CD4-positive, alpha-beta memory T cell (primary cell): ENCODE measurements at places on chromosomes 13 and 19. TPM values are rescaled to one million over a fixed set of nuclear protein-coding genes. Genes with fewer than 3 reads are reported as not detected.

GRCh38 chr13:73061876-73062275 is 3.1 kb downstream of the KLF5 start:
- H3K27ac ChIP-seq: no peak overlapping the region
- H3K27me3 ChIP-seq: peaks cover 3% of the 10 kb centered on the region
- peaks cover 19% of the 10 kb centered on the region for H3K4me1 ChIP-seq
- DNase-seq: no peak

DNA sequence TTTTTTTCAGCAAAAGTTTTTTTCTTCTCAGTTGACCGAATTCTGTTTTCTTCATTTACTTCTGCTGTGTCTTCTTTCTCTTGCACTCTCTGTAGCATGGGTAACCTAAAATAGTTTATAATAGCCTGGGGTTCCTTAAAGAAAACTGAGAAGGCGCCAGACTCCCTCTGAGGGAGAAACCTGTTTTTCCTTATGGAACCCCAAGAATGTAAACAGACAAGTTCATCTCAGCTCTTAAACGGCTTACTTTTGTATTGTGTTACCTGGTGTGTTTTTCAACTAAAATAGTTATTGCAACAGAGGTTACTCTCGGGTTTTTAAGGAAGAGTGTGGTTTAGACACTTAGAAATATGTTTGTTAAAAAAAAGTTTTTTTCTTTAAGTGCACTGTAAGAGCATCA is 23.8 kb upstream of the TM9SF2 start:
- H3K27me3 ChIP-seq: no peaks in the 10 kb centered on the region
- H3K36me3 ChIP-seq: no peaks in the 10 kb centered on the region
- H3K4me1 ChIP-seq: no peaks in the 10 kb centered on the region
- no peak overlapping the region for H3K27ac ChIP-seq
- no peak for DNase-seq

GRCh38 chr13:30985637-30986205 is 53.3 kb downstream of the TEX26 start:
- no peaks in the 10 kb centered on the region for H3K36me3 ChIP-seq
- H3K27ac ChIP-seq: no peak overlapping the region
- H3K27me3 ChIP-seq: no peaks in the 10 kb centered on the region
- H3K4me1 ChIP-seq: no peaks in the 10 kb centered on the region

DNA sequence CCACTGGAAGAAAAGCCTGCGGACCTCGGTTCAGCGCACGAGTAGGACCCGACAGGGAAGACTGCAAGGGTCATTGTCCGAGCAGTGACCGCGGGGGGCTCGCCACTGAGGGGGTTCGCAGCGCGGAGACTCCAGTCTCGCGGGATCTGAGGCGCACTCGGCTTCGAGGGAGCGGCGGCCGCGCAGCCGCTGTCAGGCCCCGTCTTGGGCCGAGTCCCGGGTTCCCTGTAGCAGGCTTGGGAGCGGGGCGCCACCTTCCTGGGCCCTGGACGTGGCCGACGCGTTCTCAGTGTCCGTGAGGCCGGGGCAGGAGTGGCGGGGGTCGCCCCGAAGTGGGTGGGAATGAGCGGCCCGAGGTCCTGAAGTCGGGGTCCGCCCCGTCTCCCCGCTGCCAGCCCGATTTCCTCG is 474 bp upstream of the FAM174C start:
- H3K27me3 ChIP-seq: no peaks in the 10 kb centered on the region
- H3K4me3 ChIP-seq: peak overlapping the region; percentile 87
- H3K27ac ChIP-seq: peak overlapping the region; percentile 93
- peaks cover 55% of the 10 kb centered on the region for H3K36me3 ChIP-seq
- peaks cover 67% of the 10 kb centered on the region for H3K4me1 ChIP-seq
- peak; percentile 39 for DNase-seq

- no peak overlapping the region for H3K4me3 ChIP-seq
- no peak overlapping the region for H3K27ac ChIP-seq
- no peaks in the 10 kb centered on the region for H3K27me3 ChIP-seq
- no peaks in the 10 kb centered on the region for H3K4me1 ChIP-seq
Measured at GRCh38 chr13:88862095-88862620, 1191.0 kb downstream of the SLITRK5 start.

- H3K4me3 ChIP-seq: no peak overlapping the region
- H3K36me3 ChIP-seq: no peaks in the 10 kb centered on the region
- H3K4me1 ChIP-seq: no peaks in the 10 kb centered on the region
- H3K27ac ChIP-seq: no peak overlapping the region
- H3K27me3 ChIP-seq: no peaks in the 10 kb centered on the region
Measured at GRCh38 chr19:373391-374182, 29.0 kb upstream of the MIER2 start.

DNA sequence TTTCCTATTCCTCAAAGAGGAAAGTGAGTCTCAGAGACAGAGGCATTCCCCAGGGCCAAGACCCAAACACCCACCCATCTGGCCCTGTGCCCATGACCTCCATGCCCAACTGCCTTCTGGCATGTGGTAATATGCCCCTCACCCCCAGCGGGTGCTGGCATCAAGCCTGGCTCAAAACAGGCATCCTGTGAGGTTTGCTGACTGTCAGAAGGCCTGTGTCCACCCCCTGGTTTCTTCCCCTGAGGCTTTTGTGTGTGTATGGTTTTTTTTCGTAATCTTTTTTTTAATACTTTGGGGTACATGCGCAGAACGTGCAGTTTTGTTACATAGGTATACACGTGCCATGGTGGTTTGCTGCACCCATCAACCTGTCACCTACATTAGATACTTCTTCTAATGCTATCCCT is 7.6 kb upstream of the KANK2 start:
- no peak for DNase-seq
- H3K4me1 ChIP-seq: no peaks in the 10 kb centered on the region
- no peak overlapping the region for H3K27ac ChIP-seq
- no peaks in the 10 kb centered on the region for H3K36me3 ChIP-seq

DNA sequence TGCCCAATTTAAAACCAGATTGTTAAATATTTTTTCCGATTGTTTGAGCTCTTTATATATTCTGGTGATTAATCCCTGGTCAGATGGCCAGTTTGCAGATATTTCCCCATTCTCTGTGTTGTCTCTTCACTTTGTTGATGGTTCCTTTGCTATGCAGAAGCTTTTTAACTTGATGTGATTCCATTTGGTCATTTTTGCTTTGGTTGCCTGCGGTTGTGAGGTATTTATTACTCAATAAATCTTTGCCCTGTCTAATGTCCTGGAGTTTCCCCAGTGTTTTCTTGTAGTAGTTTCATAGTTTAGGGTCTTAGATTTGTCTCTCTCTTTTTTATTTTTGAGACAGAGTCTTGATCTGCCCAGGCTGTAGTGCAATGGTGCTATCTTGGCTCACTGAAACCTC is 23.8 kb upstream of the LMO7 start:
- no peak overlapping the region for H3K27ac ChIP-seq
- no peaks in the 10 kb centered on the region for H3K4me1 ChIP-seq
- no peaks in the 10 kb centered on the region for H3K36me3 ChIP-seq
- H3K4me3 ChIP-seq: no peak overlapping the region

DNA sequence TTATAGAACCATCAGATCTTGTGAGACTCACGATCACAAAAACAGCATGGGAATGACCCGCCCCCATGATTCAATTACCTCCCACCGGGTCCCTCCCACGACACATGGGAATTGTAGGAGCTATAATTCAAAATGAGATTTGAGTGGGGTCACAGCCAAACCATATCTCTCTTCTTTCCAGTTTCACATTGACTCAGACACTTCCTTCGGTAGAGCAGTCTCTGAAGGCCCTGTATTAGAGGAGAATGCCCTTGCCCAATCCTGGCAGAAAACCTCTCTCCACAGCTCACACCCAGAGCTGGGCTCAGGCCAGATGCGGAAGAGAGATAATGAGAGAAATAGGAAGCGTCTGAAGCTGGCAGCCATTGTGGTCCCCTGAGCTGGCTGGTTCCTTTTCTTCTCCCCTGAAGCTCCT is 72.4 kb upstream of the CLDN10 start:
- H3K27me3 ChIP-seq: no peaks in the 10 kb centered on the region
- no peaks in the 10 kb centered on the region for H3K4me1 ChIP-seq
- no peaks in the 10 kb centered on the region for H3K36me3 ChIP-seq
- H3K27ac ChIP-seq: no peak overlapping the region
- no peak overlapping the region for H3K4me3 ChIP-seq

DNA sequence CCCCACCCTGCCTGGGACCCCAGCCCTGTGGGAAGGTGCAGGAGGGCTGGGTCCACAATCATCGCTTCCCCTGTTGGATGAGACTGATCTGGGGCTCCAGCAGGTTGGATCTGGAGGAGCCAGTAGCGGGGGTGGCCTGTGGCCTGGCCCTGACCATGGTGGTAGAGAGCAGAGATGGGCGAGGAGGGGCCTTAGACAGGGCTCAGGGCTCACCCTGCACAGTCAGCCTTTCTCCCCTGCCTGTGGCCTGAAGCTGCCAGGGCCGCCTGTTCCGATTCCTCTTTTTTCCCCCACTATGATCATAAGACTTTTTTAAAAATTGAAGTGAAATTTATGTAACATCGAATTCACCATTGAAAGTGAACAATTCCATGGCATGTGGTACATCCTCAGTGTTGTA is 18.2 kb downstream of the SIN3B start:
- H3K27ac ChIP-seq: no peak overlapping the region
- H3K27me3 ChIP-seq: no peaks in the 10 kb centered on the region
- no peaks in the 10 kb centered on the region for H3K4me1 ChIP-seq
- H3K36me3 ChIP-seq: peaks cover 67% of the 10 kb centered on the region

- H3K36me3 ChIP-seq: no peaks in the 10 kb centered on the region
- H3K4me1 ChIP-seq: no peaks in the 10 kb centered on the region
- H3K4me3 ChIP-seq: no peak overlapping the region
- H3K27me3 ChIP-seq: no peaks in the 10 kb centered on the region
- H3K27ac ChIP-seq: no peak overlapping the region
- DNase-seq: no peak
Measured at GRCh38 chr13:59766236-59766635, 397.5 kb downstream of the DIAPH3 start.

GRCh38 chr13:37144661-37145060 is 39.2 kb upstream of the CSNK1A1L start:
- DNase-seq: no peak
- H3K36me3 ChIP-seq: no peaks in the 10 kb centered on the region
- no peaks in the 10 kb centered on the region for H3K4me1 ChIP-seq
- no peak overlapping the region for H3K4me3 ChIP-seq

GRCh38 chr19:53868892-53869804 is 1.5 kb downstream of the MYADM start:
- H3K36me3 ChIP-seq: peaks cover 7% of the 10 kb centered on the region
- peak; percentile 89 for DNase-seq

GRCh38 chr19:33878030-33878544 is 81.4 kb downstream of the KCTD15 start:
- no peaks in the 10 kb centered on the region for H3K4me1 ChIP-seq
- no peak overlapping the region for H3K27ac ChIP-seq
- DNase-seq: no peak
- H3K27me3 ChIP-seq: no peaks in the 10 kb centered on the region
- H3K4me3 ChIP-seq: no peak overlapping the region

DNA sequence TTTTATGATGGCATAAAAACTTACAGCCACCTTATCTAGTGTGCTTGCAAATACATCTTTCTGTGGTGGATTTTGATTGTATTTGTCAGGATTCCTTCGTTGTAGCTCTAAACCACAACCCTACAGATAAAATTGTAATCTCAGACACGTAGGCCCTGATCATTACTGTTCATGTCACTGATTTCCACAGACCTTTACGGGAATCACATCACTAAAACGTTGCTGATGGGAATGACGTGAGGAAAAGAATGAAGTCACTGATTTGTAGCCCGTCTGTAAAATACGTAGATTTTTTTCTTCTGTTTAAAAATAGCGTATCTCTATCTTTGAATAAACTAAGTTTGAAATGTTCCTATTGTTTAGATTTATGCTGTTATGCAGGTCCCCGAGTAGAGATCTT is 399.2 kb downstream of the MYO16 start:
- no peak overlapping the region for H3K4me3 ChIP-seq
- no peaks in the 10 kb centered on the region for H3K36me3 ChIP-seq
- no peaks in the 10 kb centered on the region for H3K4me1 ChIP-seq

- no peak overlapping the region for H3K4me3 ChIP-seq
- no peaks in the 10 kb centered on the region for H3K27me3 ChIP-seq
- peaks cover 55% of the 10 kb centered on the region for H3K36me3 ChIP-seq
- DNase-seq: no peak
- H3K4me1 ChIP-seq: no peaks in the 10 kb centered on the region
Measured at GRCh38 chr19:47492137-47492533, 8.1 kb upstream of the KPTN start.

DNA sequence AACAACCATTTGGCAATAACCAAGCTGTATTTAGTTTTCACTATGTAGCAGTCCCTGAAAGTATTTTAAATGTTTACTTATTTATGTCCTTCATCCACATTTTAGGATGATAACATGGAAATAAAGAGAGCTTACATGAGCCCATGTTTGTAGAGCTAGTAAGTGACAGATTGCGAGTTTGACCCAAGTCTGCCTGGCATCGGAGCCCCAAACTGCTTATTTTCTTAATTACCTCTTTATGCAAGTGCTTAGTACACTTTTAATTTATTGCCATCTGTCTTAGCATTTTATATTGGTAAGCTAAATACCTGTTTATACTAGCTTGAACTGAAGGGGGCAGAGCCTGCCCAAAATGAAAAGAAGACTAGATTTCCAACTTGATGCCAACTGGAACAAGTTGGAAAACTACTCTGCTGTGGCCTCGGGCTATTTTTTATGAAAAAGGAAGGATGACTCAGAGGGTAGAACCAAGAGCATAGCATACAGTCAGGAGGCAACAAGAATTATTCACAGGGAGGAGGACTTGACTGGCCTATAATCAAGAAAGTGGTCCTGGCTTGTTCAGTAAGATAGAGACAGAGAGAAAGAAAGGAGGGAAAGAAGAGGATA is 150.2 kb downstream of the NDFIP2 start:
- no peaks in the 10 kb centered on the region for H3K27me3 ChIP-seq
- H3K4me3 ChIP-seq: no peak overlapping the region
- no peaks in the 10 kb centered on the region for H3K4me1 ChIP-seq
- no peak for DNase-seq

GRCh38 chr13:59690857-59691500 is 472.7 kb downstream of the DIAPH3 start:
- H3K27me3 ChIP-seq: no peaks in the 10 kb centered on the region
- no peaks in the 10 kb centered on the region for H3K36me3 ChIP-seq
- no peaks in the 10 kb centered on the region for H3K4me1 ChIP-seq
- no peak overlapping the region for H3K4me3 ChIP-seq

DNA sequence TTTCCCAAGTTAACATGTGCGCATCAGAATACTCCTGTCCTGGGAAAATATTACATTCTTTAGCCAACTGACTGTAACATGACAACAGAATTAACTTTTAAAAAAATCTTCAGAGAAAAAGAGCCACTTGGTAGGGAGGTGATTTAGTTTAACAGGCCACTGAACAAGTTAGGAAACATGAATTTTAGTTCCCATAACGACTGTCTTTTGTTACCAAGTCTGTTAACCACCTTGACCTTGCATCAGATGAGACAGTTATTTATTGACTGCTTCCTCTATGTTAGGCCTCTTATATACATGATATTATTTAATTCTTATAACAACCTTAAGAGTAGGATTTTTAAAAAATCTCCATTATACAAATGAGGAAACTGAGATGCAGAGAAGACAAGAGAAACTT is 268.6 kb downstream of the NDFIP2 start:
- no peaks in the 10 kb centered on the region for H3K4me1 ChIP-seq
- DNase-seq: no peak
- no peak overlapping the region for H3K4me3 ChIP-seq

Gene VSTM2B
- total RNA-seq: not detected

Gene ZNF541
- 0.79 TPM for total RNA-seq

Gene HMG20B
- 48.1 TPM for total RNA-seq

Gene DIRAS1
- total RNA-seq: not detected

Gene LGI4
- 0.81 TPM for total RNA-seq

Gene MEIS3
- not detected for total RNA-seq

Gene EFNA2
- not detected for total RNA-seq

Gene C19orf85
- total RNA-seq: not detected

Gene ZNF723
- total RNA-seq: not detected

Gene CASP14
- total RNA-seq: not detected
